ENCODE measurements at places on chromosomes 1 and 21.

GRCh38 chr1:162214202-162214601 is 144.7 kb downstream of the NOS1AP start:
- DNase-seq, result no peak

DNA sequence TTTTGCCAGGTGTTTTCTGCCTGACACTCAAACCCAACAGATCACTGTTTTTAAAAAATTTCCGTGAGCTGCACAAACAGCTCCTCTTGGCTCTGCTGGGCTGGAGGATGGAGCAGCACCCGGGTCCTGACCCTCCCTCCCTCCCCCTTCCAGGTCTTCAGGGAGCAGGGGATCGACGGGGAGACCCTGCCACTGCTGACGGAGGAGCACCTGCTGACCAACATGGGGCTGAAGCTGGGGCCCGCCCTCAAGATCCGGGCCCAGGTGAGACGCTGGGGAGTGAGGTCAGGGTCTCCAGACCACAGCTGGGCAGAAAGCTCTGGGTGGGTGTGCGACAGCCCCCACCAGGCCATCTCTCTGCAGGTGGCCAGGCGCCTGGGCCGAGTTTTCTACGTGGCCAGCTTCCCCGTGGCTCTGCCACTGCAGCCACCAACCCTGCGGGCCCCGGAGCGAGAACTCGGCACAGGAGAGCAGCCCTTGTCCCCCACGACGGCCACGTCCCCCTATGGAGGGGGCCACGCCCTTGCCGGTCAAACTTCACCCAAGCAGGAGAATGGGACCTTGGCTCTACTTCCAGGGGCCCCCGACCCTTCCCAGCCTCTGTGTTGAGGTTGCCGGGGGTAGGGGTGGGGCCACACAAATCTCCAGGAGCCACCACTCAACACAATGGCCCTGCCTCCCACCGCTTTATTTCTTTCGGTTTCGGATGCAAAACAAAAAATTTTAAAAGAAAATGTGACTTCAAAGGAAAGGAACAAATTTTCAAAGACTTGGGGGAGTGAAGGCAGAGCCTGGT is 15.3 kb downstream of the NOC2L start:
- DNase-seq, result no peak

- peak; percentile 60 for DNase-seq
Measured at GRCh38 chr1:226529891-226530290, 18.7 kb upstream of the STUM start.

DNA sequence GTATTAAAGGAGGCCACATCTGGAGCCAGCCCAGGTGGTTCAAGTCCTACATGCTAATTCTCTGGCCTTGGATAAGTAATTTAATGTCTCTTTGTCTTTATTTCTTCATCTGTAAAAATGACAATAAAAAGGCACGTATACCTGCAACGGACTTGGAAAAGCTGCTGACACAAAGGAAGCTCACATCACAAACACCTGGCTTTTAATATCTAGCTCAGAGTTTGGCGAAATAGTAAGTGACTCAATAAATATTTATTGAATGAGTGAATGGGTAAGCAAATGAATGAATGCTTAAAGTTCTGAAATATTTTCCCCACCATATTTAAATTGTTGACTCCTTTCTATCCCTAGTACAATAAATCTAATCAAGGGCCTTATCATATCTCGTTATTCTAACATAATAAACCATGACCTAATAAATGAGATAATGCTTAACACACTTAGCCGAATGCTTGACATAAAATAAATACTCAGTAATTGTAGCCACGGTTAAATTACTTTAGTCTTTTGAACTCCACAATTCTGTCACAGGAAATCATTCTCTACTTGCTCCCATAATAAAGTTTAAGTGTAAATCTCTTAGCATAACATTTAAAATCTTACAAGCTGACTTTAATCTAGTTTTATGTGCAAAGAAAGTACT is 74.7 kb upstream of the PALMD start:
- DNase-seq, result no peak

GRCh38 chr1:64984737-64985136 is 18.4 kb upstream of the JAK1 start:
- no peak for DNase-seq

DNA sequence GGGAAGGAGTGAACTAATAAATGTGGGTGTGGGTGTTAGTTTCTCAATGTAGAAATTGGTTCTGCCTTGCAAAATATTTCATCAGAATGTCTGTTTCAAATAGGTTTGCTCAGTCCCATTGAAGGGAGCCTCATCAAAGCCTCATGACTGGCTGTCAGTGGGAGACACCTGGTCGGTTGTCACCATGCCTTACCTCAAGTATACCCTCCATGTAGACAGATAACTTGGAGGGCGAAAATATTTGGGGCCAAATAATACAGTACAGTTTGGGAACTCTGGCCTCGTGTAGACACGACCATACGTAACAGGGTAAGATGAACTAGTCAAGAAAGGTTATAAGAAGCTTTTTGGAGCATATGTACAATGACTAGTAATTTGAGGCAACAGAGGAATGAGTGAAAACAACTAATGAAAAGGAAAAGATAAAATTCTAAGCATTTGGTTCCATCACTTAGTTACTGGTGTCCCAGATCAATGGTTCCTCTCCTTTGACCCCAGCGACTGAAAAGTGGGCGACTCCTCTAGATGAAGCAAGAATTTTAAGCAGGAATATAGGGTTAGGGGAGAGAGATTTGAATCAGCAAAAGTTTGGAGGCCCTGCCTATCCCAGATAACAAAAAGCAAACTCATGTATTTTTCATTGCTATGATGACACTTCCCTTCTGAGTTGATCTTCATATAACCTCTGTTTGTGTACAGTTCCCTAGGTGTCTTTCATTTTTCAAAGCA is 163.9 kb downstream of the LRRC40 start:
- DNase-seq, result no peak

GRCh38 chr1:119068427-119068826 is 72.0 kb downstream of the WARS2 start:
- no peak for DNase-seq

DNA sequence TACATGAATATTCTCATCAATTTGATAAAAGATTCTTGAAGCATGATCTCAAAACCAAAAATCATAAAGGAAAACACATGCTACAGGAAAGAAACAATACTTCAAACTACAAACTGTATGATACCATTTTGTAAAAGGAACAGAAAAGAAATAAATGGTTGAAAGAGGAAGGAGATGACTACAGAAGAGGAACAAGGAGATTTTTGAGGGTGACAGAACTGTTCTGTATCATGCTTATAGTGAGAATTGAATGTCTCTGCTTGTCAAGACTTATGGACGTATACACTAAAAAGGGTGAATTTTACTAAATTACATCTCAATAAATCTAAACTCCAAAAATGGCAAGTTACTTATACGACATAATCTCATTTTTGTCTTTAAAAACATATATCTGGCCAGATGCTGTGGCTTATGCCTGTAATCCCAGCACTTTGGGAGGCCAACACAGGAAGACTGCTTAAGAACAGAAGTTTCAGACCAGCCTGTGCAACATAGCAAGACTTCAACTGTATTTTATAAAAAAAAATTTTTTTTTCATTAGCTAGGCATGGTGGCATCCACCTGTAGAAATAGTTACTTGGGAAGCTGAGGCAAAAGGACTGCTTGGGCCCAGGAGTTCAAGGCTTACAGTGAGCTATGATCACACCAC is 125.4 kb downstream of the EIF4G3 start:
- DNase-seq, result no peak

- DNase-seq, result no peak
Measured at GRCh38 chr1:54384918-54385726, 21.1 kb downstream of the SSBP3 start.
